B cell (primary cell): ENCODE measurements at places on chromosomes 4 and X.

- DNase-seq: peak; percentile 25
These were observed 134.1 kb downstream of the OR13H1 start for GRCh38 chrX:131677655-131678628.

GRCh38 chr4:114296126-114296525 is 302.5 kb upstream of the UGT8 start:
- no peak for DNase-seq

DNA sequence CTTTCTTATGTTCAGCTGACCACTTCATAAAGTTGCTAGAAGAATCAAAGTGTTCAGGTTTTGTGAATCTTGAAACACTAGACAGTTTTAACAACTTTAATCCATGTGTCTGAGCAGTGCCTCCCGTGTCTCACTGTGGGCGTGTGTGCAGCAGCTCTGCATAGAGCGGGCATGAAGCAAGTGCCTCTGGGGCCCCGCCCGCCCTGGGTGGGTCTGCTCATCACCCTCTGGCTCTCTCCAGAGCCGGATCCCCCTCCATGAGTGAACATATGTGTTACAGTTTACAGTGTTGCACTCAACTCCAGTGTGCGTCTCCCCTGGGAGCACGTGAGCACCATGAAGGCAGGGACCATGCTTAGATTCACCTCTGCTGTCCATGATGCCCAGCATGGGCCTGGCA is 37.6 kb upstream of the CRMP1 start:
- no peak for DNase-seq

DNA sequence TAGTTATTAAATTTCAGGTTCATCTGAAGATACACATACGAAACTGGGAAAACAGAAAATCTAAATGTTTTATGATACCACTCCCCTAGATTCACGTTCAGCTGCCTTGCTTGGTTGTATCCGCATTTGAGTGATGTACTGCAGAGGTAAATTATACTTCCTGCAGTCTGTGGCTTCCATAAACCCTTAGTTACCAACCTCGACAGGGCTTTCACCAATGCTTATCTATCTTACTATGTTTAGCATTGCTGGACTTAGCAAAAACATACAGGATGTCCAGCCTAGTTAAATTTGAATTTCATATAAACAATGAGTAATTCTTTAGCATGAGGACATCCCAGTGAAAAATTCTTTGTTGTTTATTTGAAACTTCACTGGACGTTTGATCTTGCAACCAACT is 108.8 kb downstream of the TMA16 start:
- peak; percentile 27 for DNase-seq

DNA sequence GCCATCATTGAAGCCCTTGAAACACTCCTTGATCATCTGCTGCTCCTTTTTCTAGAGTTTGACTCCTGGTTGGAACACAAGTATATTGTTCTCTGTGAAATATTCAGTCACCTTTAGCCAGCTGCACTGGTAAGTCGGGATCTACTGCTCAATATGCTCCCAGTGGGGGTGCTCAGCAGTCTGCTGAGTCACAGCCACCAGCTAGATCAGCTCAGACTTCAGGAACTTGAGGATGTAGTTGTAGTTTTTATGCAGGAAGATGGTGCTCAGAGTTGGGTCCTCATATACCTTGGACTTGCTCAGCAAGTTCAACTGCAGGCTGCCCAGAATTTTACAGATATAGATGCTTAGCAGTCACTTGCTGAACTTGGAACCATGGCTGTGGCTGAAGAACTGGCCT is 202.5 kb upstream of the RPL34 start:
- no peak for DNase-seq

DNA sequence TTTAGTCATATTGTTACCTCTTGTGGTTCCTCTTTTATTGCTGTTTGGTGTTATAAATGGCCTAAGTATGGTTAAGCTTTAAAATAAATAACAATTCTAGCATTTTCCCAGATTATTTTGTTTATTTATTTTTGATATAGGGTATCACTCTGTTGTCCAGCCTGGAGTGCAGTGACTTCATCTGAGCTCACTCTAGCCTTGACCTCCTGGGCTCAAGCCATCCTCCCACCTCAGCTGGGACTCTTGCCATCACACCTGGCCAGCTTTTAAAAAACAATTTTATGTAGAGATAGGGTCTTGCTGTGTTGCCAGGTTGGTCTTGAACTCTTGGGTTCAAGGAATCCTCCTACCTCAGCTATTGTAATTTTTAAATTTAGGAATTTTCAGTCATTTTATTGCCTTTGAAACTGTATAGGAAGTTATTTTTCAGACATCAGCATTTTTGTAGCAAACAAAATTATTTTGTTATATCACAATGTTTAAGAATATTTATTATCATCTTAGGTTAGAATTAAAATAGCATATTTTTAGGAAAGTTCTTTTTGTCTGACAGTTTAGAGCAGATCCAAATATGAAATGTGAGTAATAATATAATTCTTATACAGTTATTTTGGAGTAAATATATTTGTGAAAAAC is 66.3 kb upstream of the RHOH start:
- DNase-seq: no peak

GRCh38 chrX:10447564-10448214 is 172.7 kb downstream of the MID1 start:
- no peak for DNase-seq

DNA sequence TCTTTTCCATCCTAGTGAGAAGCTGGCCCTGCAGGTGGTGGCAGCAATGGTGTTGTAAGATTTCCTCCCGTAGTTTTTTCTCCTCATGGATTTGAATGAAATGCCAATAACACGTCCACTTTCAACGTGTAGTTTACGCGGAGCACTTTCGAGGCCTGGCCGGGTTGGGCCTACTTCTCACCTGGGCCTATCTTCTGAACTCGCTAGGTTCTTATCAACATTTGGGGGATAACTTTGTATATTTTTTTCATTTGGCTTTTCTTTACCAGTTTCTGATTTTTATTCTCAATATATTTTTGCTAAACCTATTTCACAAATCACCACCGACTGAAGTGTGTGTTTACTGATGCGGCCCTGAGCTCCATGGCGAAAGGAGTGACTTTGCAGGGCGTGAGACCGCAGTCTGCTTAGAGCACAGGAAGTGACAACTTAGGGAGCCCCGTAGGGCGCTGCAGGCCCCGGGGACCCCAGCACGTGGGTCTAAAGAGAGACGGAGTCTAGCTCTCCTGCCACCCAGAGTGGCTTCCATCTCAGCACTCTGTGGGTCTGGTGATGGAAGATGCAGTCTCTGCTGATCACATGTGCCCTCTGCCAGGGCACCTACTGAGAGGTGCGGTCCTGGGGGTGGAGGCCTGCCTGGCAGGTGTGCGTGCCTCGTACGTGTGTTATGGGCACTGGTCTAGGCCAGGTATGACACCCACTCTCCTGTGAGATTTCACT is 29.1 kb downstream of the NELFA start:
- no peak for DNase-seq

- no peak for DNase-seq
These were observed 131.7 kb upstream of the PCDH18 start for GRCh38 chr4:137664046-137664387.

- no peak for DNase-seq
These were observed 66.0 kb downstream of the TRMT44 start for GRCh38 chr4:8506373-8507195.

- DNase-seq: no peak
These were observed 78.7 kb downstream of the GALNT7 start for GRCh38 chr4:173247321-173247720.

DNA sequence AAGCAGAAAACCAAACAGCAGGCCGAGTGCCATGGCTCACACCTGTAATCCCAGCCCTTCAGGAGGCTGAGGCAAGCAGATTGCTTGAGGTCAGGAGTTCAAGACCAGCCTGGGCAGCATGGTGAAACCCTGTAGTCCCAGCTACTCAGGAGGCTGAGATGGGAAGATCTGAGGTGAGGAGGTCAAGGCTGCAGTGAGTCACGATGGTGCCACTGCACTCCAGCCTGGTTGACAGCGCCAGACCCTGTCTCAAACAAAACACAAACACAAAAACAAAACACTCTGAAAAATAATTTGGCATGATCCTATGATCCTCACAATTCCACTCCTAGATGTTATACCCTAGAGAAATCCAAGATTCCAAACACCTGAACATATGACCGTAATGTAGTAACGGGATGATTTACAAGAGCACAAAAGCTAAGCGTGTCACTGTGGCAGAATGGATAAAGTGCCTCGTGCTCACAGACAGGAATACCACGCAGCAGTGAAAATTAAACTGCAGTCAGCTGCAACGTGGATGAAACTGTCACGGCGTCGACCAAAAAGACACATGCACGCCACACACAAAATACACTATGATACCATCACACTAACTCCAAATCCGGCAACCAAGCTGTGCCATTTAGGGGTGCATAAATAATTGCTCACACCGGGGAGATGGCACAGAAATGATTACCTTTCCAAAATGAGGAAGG is 1.7 kb downstream of the NELFA start:
- DNase-seq: no peak

- no peak for DNase-seq
These were observed 10.5 kb downstream of the SLC16A2 start for GRCh38 chrX:74431797-74432196.

DNA sequence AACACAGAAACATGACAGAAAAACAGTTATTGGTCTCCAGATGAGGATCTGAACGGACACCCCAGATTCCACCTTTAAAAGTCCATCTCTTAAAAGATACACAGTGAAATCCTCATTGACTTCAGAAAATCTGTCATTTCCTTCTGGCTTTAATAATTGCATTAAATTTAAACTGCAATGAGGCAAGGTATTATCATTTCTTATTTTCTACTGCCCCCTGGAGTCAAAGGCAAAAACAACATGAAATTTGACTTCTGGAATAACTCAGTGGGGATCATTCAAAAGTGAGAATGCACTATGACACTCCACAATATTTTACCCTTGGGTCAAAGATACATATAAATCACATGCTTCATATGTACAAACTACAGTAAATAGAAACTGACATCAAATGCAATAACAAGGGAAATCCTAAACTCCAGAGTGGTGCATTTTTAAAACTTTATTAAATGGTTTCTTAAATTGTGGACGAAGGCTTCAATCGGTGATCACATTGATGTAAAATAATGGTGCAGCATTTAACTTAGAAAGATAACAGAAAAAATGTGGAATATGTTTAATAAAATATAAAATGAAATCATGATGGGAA is 56.4 kb upstream of the SPANXN1 start:
- no peak for DNase-seq

DNA sequence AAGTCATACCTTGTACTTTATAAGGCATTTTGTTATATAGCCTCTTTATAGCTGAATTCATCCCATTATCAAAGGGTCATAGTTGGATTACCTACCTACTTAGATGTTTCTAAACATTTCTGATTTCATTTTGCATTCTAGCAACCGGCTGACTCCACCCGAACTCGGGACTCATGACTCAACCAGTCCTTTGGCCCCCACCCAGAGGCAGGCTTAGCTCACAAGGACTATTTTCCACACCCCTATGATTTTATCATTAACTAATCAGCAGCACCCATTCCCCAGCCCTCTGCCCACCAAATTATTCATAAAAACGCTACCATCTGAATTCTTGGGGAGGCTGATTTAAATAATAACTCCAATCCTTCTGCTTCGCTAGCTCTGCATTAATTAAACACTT is 79.9 kb upstream of the EGFL6 start:
- no peak for DNase-seq

DNA sequence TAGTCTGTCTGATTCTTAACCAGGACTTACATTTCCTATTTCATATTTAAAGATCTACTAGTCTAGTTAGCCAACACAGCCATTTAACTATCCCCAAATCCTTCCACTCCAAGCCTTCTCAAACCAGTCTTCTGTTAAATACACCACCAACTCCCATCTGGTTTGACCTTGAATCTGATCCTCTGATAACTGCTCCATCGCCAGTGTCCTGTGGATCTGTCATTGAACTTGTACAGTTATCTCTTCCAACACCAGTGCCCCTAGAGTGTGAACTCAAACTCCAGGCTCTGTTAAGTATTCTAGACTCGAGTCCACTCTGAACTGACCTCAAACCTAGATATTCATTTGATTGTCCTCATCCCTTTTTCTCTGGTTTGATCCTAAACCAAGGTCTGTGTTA is 14.4 kb downstream of the WDR13 start:
- DNase-seq: no peak

- DNase-seq: no peak
These were observed 11.2 kb downstream of the RBM41 start for GRCh38 chrX:107107459-107107858.

- DNase-seq: no peak
These were observed 136.2 kb downstream of the CDS1 start for GRCh38 chr4:84719115-84719514.

DNA sequence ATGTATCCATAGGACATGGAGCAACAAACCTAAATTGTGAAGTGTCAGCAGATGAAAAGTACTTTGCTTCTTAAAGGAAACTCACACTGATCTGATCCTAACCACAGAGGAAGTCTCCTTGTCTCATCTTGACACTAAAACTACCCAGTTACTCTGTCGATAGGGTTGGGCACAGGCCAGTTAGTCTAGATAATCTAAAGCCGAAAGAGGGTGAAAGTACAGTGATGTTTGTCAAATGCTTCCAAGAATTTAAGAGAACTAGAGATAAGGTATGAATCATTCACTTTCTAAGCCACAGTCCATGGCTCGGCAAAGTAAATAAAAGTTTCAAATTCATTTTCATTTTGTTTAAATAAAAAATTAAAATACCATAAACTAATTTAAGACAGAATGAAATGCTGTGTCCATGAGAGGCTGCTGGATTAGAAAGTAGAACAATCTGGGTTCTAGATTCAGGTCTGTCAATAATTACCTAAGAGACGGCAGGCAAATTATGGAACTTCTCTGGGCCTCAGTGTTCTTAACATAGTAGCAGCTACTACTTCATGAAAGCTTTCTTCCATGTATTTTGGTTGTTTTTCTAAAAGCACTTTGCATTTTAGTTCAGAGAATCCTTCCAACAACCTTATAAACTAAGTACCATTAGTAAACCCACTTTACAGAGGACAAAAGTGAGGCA is 176.7 kb downstream of the LDB2 start:
- DNase-seq: no peak

DNA sequence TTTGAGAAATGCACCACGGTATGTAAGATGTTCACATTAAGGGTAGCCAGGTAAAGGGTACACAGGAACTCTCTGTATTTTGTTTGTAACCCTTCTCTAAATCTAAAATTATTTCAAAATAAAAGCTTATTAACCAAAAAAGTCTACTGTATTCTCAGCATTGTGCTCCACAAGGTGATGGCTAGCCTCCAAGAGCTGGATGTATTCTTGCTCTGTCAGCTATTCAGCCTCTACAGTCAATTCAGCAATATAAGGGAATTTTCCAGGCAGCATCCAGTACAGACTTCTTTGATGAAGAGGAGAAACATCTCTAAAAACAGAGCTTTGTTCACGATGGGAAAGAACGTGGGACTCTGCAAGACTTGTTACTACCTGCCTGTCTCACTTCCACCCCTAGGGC is 63.5 kb upstream of the MAOA start:
- no peak for DNase-seq

- no peak for DNase-seq
These were observed 330.5 kb downstream of the HNRNPD start for GRCh38 chr4:82043081-82043808.

GRCh38 chr4:39699687-39700409 is 1.9 kb downstream of the UBE2K start:
- no peak for DNase-seq

DNA sequence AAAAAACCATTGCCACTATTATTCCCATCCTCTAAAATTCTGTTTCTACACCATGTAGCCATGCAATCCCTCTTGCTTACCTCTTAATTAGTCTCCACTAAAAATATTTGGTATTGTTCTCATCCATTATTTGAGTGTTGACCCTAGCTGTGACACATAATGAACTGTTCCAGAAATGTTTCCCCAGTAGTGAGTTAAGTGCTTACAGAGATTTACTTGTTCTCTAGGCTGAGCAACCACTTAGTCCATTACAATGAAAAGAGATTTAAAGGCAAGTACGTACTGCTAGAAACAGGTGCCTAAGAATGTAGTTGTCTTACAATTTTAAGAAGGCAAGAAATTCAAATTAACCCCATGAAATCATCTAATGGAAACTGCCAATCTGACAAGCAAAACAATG is 112.7 kb upstream of the PTPN13 start:
- DNase-seq: no peak
